ENCODE measurements at places on chromosomes 3 and 15.

DNA sequence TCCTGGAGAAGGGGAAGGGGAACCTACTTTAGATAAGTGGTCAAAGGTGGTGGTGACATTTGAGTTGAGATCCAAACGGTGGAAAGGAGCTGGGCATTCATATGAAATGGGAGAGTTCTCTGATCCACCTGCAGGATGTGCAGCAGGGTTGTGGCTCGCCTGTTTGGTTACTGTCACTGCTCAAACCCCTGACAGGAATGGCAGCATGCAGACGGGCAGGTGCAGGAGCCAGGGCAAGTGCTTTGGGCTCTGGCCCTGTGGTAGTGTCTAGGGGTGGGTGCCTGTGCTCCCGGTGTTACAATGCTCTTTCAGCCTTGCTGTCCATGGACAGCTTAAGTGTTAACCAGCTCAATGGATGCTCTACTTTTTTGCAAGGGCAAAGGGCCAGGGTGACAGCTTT, 18.5 kb downstream of the PAQR9 start:
- DNase-seq, result no peak

GRCh38 chr3:133930341-133930933, 34.8 kb upstream of the RAB6B start:
- DNase-seq, result no peak

DNA sequence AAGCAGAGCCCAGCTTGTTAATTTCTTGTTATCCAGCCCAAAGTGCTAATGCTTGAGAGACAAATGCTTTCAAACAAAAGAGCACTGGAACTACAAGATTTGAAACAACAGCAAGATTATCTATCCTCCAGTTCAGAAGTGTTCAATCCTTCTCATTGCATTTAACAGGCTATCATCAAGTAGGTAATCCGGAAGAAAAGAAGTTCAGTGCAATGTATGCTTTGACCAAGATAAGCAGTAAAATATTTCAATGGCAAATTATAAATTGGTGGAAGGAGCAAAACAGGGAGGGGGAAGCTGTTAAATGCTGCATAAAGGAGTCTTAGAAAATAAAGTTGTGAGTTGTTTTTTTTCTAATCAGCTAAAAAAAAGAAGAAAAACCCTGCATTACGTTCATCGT, 8.8 kb downstream of the LRIG1 start:
- no peak for DNase-seq

DNA sequence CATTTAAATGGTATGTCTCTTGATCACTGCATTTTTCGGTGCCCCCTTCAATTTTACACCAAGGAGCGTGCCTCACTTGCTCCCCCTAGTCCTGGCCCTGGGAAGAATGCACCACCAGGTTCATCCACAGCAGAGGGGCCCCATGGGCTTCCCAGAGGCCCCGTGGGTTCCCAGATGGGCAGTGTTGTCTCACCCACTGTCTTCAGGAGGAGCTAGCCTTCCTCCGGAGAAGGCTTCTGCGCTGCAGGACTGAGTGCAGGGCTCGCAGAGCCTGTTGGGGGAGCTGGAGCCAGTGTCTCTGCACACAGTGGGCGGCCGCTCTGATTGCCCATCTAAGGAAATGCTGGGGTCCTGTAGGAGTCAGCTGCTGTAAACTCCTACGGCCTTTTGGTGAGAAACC, 45.9 kb downstream of the POLR2M start:
- DNase-seq, result no peak

DNA sequence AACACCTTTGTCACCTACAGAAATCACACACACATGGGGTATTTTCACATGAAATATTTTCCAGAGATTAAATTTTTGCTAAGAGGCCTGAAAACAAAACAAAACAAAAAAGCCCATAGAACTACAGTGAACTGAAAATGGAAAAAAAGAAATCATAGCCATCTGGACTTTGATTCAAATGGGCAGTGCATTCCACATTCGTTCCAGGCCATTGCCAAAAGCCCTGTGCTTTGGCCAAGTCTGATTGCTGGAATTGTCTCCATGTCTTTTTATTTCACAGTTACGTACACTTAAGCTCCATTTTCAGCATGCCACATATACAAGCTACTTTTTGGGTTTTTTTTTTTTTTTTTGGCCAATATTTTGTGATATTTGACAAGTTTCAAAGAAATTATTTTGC, 47.1 kb downstream of the TFG start:
- peak; percentile 69 for DNase-seq

- DNase-seq, result peak; percentile 95
Observed at GRCh38 chr3:15332405-15333098, at the start of gene SH3BP5. Gene SH3BP5, minus strand, starts transcription at chr3:15332586. Its CDS starts 178 bp downstream, at chr3:15332408.

DNA sequence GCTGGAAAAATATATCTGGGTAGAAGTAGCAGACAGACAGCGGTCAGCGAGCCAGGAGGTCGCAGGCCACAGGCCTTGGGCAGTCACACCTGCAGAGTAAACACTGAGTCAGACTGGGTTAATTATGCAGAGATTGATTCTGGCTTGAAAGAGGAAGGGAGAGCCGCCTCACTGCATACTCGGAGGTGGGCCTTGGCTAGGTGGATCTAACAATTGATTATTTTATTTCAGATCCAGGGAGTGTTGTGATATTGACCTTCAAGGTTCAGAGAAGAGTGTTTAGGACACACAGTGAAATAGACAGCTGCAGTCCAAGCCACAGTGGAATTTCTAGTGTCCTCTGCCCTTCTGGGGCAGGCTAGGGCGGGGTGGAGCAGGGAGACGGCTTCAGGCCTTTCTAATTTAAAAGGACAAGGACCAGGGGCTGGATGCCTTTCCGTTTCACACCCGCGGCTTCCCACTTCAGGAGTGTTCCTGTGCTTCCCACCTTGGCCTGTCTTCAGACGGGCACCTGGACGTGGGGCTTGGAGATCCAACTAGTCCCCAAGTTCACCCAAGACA, 237.3 kb downstream of the XXYLT1 start:
- peak; percentile 68 for DNase-seq

- DNase-seq, result peak; percentile 81
Observed at GRCh38 chr15:96340598-96341512, 10.4 kb downstream of the NR2F2 start.

DNA sequence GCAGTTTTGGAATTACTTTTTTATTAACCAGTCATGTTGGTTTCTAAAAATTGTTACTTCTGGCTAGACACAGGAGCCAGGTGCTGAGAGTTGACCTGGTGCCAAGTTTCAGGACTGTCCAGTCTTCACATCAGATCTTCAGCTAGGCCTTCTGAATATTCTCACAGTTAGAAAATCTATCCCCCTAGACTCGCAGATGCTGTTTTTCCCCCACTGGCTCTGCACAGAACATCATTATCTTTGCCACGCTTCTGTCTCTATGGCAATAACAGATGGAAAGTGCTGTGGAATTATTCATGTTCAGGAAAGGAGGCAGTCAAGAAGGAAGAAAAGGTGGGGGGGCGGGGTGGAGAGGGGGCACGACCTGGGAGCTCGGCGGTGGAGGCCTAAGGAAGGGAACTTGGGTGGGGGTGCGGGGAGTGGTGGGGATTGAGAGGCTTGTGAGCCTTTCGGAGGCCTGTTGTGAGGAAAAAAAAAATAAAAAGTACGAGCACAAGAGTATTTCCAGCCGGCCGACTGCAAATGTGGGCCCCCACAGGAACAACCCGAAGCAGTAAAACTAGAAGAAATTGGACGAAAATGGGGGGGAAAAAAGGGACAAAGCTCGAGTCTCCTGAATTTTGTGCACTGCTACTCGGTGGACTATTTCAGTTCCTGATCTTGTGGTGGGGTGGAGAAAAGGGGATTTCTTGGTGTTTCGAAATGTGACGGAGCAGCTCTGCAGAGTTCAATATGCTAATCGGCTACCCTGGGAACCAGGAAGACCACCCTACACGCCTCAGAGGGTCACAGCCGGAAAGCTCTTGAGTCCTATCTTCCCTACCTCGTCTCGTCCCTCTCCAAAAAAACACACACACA, 1.5 kb upstream of the SKIL start:
- no peak for DNase-seq

- no peak for DNase-seq
Observed at GRCh38 chr3:50237133-50237651, 1.2 kb downstream of the GNAI2 start.

GRCh38 chr3:188789251-188789650, 382.5 kb upstream of the TPRG1 start:
- no peak for DNase-seq

GRCh38 chr3:52108302-52109232, 45.7 kb downstream of the POC1A start:
- peak; percentile 87 for DNase-seq

- no peak for DNase-seq
Observed at GRCh38 chr3:124361566-124361965, 368.7 kb upstream of the UMPS start.

DNA sequence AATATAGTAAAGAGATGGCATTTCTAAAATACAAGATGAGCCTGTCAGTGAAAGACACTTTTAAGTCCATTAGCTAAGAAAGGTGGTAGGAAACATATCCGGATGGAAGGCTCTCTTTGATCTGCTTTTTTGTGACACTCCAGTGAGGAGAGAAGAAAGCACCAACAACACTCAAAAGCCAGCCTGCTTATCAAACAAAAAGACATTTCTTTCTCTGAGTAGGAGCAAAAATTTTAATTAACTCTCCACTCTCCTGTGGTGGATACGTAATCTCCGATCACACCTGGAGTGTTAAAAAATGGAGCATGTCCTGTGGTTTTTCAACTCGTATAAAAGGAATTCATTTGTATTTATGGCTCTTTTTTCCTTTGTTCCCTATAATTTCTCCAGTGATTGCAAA, 65.3 kb downstream of the OXNAD1 start:
- DNase-seq, result no peak

GRCh38 chr15:85976986-85977385, 102.7 kb upstream of the AGBL1 start:
- DNase-seq, result no peak

DNA sequence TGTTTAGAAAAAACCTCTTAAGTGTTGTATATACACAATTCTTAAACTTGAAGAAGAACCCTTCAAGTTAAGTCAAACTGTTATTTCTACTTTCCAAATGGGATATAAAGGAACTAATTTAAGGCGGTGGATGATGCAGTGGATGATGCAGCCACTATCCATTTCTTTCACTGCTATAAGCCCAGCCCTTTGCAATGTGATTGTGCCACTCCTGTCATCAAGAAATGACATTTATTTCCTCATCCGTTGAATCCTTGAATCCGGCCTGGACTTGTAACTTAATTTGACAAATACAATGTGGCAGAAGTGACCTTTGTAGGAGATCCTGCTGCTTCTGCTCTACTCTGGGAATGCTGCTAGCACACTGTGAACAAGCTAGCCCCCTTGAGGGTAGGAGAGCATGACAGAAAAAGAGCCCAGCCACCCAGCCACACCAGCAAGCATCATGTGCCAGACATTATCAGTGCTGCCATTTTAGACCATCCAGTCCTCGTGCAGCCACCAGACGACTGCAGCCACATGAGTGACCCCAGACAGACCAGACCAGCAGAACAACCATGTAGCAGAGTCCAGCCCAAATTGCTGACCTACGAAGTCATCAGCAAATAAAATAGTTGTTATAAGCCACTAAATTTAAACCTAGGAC, 47.4 kb downstream of the UACA start:
- DNase-seq, result no peak

DNA sequence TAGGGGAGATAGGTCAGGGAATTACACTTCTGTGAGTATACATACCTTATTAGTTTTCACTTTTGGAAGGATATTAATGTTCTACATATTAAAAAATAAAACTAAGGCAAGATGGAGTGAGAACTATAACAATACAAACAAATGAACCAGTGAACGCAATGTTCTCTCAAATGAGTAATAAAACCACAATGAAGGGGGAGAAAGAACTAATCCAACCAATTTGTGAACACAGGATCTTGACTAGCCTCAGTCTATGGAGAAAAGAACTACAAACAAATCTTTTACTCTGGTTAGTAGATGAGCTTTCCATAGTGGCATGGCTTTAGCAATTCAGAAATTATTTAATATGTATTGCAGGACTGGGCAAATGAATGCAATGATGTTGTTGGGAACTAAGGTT, 26.9 kb upstream of the ATOSA start:
- no peak for DNase-seq

- no peak for DNase-seq
Observed at GRCh38 chr15:40289140-40289775, 6.4 kb upstream of the ANKRD63 start.

- no peak for DNase-seq
Observed at GRCh38 chr3:188507244-188507720, 353.3 kb downstream of the LPP start.

Data from posterior vena cava (tissue), 2 donors.